Natural killer cell (primary cell): ENCODE measurements at places on chromosomes 4 and X. TPM values are rescaled to one million over a fixed set of nuclear protein-coding genes. Genes with fewer than 3 reads are reported as not detected.

GRCh38 chr4:31548021-31548420, 827.9 kb downstream of the PCDH7 start:
- DNase-seq, result no peak

The CHRNA9 gene
- not detected for total RNA-seq

The ADRA2C gene
- total RNA-seq, result not detected

The TAF7L gene
- total RNA-seq, result not detected

DNA sequence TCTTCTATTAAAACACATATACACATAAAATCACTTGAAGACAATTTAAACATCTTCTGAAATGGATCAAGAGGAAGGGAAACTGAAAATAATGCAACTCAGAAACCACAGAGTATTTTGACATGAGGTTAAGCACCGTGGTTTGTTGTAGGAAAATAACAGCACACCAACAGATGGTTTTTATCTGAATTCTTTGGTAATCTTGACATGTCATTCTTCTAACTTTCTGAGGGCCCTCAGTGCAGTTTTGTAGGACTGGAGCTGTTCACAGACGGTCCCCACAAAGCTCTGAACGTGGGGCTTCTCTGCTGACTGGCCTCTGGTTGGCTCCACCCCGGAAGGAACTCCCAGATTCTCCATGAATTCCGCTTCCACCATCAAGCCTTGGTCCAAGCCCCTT, 16.0 kb upstream of the TLR8 start:
- DNase-seq, result peak; percentile 4

DNA sequence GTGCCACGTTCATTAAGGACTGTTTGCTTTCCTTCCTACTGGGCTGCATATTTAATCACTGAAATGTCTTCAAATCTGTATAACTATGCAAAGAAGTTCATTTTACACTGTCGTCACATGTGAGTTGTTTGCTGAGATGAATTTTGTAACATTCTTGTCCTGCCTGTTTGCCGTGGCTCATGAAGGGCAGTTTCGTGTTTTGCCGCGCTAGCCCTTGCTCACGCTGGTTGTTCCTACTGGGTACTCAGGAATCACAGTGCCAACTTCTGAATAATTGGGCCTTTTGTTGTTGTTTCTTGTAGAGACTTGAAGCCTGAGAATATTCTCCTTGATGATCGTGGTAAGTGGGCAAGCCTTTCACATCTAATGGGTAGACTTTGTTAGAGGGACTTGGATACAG, 52.2 kb downstream of the HTT-AS start:
- DNase-seq, result no peak

GRCh38 chr4:168610911-168611530, 114.2 kb downstream of the PALLD start:
- DNase-seq, result no peak

The UGT2A1 gene
- total RNA-seq, result not detected

The STOX2 gene
- total RNA-seq, result not detected

DNA sequence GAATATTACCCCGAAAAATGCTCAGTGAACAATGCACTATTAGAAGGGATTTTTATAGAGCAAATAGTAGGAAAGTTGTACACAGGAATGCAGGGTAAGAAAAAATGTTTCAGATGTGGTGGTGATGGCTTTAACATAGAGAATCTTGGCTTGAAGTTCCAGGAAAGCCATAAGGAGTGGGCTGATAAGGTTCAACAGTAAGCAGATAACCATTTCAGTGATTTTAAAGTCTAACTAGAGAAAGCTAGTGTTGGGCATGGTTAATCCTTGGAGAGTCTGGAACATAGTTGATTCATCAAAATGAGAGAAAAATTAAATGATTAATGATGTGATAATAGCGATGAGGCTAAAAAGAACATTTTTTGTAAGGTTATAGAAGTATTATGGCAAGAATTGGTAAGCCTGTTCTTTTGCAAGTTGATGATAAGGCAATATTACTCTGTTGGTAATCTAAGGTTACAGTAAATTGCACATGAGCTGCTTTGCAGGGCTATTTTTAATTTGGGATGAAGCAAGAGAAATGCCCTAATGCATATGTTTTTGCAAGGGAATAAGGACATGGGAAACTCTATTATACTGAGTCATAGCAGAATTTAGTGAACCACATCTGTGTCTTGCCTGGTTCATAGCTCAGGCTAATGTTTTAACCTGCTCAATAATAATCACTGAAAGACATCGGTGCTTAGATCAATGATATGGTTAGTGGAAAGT, 44.3 kb downstream of the GALNTL6 start:
- DNase-seq, result no peak

The MAGEA2 gene
- total RNA-seq, result not detected

DNA sequence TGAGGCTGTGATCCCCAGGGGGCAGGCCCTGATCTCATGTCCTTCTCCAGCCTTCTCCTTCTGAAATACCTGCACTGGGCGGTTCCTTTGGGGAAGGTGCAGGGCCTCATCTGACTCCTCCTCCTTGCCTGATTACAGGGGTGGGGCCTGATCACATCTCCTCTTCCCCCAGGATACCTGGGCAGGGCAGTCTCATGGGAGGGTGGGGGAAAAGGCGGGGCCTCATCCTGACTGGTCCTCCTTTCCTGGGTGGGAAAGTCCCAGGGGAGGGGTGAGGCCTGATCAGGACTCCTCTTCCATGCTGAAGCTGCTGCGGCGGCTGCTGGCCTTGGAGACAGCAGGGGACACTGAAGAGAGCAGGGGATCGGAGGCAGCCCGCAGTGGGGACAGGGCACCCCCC, 13.3 kb downstream of the TFE3 start:
- DNase-seq, result no peak
